ENCODE measurements at places on chromosomes 1 and 21. TPM values are rescaled to one million over a fixed set of nuclear protein-coding genes. Genes with fewer than 3 reads are reported as not detected.

The HES4 gene
- total RNA-seq, result 26.8 TPM

The CLCNKB gene
- 0.35 TPM for total RNA-seq

The HS2ST1 gene
- total RNA-seq, result 19.9 TPM

The TPRG1L gene
- 47.5 TPM for total RNA-seq

The SASS6 gene
- 2.4 TPM for total RNA-seq

Measured in upper lobe of right lung (tissue), 1 donor.